ENCODE measurements at places on chromosomes 7 and 10. TPM values are rescaled to one million over a fixed set of nuclear protein-coding genes. Genes with fewer than 3 reads are reported as not detected.

GRCh38 chr10:79378647-79379511 lies 31.6 kb downstream of the PPIF start:
- no peak for DNase-seq

DNA sequence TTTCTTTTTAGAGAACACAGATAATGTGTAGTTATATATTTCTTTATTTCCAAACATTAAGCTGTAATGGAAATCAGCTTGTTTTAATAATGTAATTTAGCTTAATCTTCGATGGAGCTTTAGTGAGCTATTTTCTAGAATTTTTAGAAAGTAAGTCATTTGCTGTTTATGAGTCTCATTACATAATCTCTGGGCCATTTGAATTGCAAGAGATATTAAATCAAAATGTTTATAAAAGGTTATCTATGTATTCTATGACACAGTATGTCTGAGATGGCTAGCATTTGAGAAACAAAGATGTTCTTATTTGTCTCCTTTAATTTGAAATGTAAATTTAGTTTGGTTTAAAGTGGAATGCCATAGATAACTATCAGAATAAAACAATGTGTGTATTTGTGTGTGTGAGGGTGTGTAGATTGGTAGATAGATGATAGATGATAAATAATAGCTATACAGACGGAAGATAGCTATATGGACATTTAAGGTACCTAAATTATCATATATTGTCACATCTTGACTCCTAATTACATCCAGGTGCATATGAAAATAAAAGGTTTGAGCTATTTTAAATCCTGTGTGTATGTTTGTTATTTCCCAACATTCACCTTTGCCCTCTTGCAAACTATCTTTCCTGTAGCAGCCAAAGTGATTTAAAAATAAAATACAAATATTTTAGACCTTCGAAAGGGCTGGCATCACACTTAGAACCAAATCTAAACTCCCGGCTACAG lies 478.0 kb upstream of the KLF6 start:
- DNase-seq, result no peak

DNA sequence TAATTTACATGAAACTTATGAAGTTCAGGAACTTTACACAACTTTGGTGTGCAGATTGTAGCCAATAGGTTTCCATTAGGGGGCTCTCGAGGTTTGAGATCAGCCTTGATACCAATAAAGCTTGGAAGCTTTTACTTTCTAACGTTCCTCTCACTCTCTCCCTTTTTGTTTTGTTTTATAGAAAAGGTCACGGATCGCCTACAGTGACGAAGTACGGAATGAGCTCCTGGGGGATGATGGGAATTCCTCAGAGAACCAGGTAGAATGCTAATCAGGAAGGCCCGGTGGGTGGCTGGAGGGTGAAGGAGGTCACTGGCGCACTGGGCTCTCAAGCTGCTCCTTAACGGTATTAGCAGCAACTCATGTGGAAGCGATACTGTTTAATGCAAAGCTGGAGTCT lies 79.9 kb downstream of the VTI1A start:
- no peak for DNase-seq

DNA sequence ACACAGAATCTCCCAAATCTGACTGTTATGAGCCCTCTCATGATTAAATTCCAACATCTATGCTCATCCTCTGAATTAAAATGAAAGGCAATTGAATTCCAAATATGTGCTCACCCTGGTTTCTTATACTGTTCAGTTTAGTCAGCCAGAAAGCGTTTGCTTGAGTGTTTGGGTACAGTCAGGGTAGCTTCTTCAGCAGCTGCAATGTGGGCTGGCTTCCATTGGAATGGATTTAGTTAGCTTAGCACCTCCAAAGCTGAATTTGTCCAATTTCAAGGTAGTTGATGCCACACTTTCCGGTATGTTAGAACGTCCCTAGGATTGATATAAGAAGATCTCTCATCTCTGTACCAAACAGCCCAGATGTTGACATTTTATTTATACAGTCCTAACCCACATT lies 9.3 kb downstream of the KLHL7 start:
- no peak for DNase-seq

The TMEM236 gene
- 0.46 TPM for polyA plus RNA-seq

The ACTL6B gene
- polyA plus RNA-seq, result not detected
